RKO (cell line): ENCODE measurements at places on chromosomes 4 and X.
A peak's percentile ranks its signal among the peaks of the same experiment; 100 is the strongest.

GRCh38 chr4:2286904-2287593, 25.1 kb upstream of the MXD4 start:
- DNase-seq = no peak

GRCh38 chr4:138835832-138836533, 179.6 kb upstream of the NOCT start:
- DNase-seq = no peak

- DNase-seq = peak; percentile 15
Measured at GRCh38 chr4:105092356-105092755, 54.3 kb upstream of the TET2 start.

GRCh38 chr4:6270636-6271121, 1.0 kb downstream of the WFS1 start:
- DNase-seq = peak; percentile 8

GRCh38 chr4:2245787-2246275, 3.9 kb upstream of the HAUS3 start:
- DNase-seq = no peak

GRCh38 chrX:115582616-115583495, 21.9 kb downstream of the PLS3 start:
- DNase-seq = no peak

DNA sequence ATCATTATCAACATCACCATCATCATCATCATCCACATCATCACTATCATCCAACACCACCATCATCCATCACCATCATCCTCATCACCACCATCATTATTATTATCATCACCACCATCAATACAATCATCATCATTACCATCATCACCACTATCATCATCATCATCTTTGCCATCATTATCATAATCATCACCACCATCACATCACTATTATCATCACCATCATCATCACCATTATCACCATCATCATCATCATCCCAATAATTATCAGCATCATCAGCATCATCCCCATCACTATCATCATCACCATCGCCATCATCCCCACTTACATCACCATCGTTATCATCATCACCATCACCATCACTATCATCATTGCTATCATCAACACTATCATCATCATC, 1021.9 kb upstream of the PRKX start:
- DNase-seq = no peak

DNA sequence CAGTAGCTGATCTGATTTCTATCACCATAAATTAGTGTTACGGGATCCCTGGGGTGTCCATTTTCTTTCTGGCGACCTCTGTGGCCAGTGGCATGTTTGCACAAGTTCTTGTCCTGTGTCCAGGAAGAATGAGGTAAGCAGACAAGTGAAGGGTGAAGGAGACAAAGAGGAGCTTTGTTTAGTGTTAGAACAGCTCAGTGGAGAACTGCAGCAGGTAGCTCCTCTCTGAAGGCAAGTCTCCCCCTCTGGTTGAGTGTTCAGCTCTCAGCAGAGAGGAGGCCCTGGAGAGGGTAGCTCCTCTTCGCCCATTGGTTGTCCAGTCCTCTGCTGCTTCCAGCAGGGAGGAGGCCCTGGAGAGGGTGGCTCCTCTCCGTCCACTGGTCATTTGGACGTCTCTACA, 47.2 kb downstream of the DMP1 start:
- no peak for DNase-seq

- DNase-seq = no peak
Measured at GRCh38 chr4:123559955-123560871, 163.6 kb downstream of the SPRY1 start.

- peak; percentile 11 for DNase-seq
Measured at GRCh38 chr4:184885602-184886001, 59.8 kb upstream of the ACSL1 start.
